ENCODE measurements at places on chromosomes 5 and 9. TPM values are rescaled to one million over a fixed set of nuclear protein-coding genes. Genes with fewer than 3 reads are reported as not detected.

Gene PDLIM4
- total RNA-seq, result 8.8 TPM

GRCh38 chr5:69052181-69052580, 41.6 kb upstream of the SLC30A5 start:
- no peak for DNase-seq

Gene PCDHGA5
- total RNA-seq, result 9.7 TPM

GRCh38 chr9:1100945-1101344, 50.8 kb downstream of the DMRT2 start:
- DNase-seq, result no peak

- no peak for DNase-seq
These were observed 4.9 kb downstream of the MRPL22 start for GRCh38 chr5:154945695-154946301.

- DNase-seq, result no peak
These were observed 147.1 kb downstream of the ENC1 start for GRCh38 chr5:74493411-74493810.

DNA sequence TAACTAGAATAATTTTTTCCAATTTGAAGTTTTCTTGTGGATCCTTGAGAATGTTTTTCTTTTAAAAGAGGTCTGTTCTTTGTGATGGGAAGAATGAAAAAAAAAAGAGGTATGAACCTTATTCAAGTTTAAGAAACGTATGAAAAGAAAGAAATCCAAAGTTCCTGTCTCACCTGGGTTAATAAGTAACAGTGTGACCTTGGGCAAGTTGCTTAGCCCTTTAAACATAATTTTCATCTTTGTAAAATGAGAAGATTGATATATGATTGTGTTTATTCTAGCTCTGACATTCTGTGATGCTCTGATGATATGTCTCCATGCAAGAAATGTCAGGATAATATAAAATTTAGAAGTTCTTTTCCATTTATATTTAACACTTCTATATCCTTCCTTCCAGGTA, 19.3 kb downstream of the SLC26A2 start:
- DNase-seq, result no peak

- DNase-seq, result no peak
These were observed 310.5 kb downstream of the PLK2 start for GRCh38 chr5:58149345-58149744.

- DNase-seq, result no peak
These were observed 42.7 kb downstream of the FBXL17 start for GRCh38 chr5:108339220-108339619.

DNA sequence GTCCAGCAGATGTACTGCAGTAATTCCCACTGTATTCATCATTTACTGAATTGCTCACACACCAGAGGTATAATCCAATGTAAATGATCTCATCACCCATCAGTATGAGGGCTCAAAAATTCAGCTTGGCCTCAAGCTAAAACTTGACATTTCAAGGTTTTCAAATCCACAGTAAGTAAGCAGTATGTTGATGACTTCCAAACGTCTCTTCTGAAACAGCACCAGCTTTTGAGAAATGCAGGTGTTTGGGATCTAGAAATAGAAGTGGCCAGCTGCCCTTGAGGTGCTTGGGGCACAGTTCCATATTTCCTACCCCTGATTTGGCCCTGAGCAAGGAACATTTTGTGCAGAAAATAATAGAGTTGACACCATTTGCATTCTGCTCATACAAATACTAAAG, 388.0 kb upstream of the TUSC1 start:
- no peak for DNase-seq

Gene PRSS3
- total RNA-seq, result not detected

Gene MBLAC2
- 2.9 TPM for total RNA-seq

Gene FAM169A
- total RNA-seq, result 6.5 TPM

GRCh38 chr9:101365181-101365580, 19.6 kb downstream of the BAAT start:
- DNase-seq, result no peak

GRCh38 chr5:71456362-71456743, 902 bp downstream of the BDP1 start:
- DNase-seq, result no peak

Gene BTNL3
- not detected for total RNA-seq

GRCh38 chr5:124176692-124177091, 569.7 kb downstream of the ZNF608 start:
- DNase-seq, result no peak

GRCh38 chr9:16743375-16743774, 127.1 kb downstream of the BNC2 start:
- DNase-seq, result no peak

DNA sequence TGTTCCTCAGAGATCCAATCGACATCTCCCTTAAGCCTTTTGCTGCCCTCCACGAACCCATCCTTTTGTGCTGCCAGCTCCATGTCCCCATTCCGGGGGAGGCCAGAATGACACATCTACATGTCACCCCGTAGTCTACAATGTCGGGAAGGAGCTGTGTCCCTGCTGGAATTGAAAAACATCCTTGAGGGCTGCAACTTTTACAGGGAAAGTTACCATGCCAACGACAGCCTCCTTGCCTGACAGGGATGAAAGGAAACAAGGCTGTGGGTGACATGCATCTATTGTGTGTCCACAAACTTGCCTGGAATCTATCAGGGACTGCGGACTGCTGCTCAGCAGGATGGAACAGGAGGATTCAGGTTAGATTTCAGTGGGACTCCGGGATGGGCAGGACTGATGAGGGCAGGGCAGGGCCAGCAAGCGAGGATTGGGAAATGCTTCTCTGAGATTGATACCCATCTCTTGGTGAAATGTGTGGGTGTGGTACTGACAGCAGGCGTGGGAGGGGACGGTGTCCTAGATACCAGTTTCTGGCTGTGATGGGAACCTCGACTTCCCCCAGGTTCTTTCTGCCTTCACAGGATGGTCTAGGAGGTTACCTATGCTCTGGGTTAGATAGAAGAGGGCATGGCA, 25.5 kb downstream of the EGR1 start:
- no peak for DNase-seq

GRCh38 chr5:137632716-137633115, 103.2 kb downstream of the KLHL3 start:
- no peak for DNase-seq
